ENCODE measurements at places on chromosomes 7 and 10. TPM values are rescaled to one million over a fixed set of nuclear protein-coding genes. Genes with fewer than 3 reads are reported as not detected.
A peak's percentile ranks its signal among the peaks of the same experiment; 100 is the strongest.

The GIMAP1 gene
- 14.1 TPM for total RNA-seq

DNA sequence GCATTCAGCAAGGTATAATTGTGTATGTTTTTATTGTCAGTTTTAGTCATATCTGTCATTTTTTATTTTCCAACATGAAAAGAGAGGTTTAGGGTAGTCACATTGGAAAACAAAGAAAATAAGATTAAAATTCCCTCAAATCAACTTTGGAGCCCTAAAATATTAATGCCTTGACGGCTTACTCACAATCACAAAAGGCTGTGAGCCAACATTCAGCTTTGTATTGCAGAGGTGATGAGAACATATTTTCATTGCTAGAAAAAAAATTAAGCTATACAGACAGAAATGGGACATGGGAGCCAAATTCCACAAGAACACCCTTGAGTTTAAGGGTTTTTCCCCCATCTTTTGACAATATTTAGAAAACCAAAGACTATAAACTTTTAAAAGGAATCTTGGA is 30.2 kb downstream of the CALD1 start:
- no peak for DNase-seq

GRCh38 chr7:104415700-104416099 is 87.3 kb downstream of the LHFPL3 start:
- DNase-seq: no peak

GRCh38 chr7:66173856-66174255 is 31.3 kb upstream of the TPST1 start:
- no peak for DNase-seq

GRCh38 chr7:37352974-37353948 is 95.4 kb downstream of the ELMO1 start:
- DNase-seq: peak; percentile 43

DNA sequence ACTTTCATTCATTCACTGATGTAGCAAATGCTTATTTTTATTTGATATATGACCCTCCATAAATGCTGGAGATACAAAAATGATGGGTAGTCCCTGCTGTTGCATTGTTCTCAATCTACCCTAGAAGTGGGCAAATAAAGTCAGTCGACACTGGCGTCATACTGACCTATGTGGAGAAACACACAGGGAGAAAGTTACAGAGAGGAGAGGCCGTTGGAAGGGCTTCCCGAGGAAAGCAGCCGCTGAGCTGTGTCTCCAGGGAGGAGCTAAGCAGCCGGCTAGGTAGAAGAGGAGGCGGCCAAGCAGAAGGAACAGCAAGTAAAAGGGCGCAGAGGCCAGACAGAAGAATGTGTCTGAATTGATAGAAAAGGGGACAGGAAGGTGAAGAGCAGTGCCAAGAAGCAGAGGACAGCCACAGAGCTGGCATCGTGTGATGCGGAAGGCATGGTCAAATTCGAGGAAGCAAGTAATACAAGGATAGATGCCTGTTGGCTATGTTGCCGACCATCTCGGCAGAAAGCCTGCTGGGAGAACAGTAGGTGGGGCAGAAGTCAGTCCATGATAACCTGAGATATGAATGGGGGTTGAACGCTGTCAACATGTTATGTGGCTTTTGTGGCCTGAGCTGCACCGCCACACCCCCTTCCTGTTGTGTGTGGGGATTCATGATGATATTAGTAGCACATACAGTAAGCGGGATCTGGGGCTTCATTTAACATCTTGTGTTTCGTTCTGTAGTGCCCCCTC is 25.9 kb downstream of the ST8SIA6 start:
- peak; percentile 51 for DNase-seq

DNA sequence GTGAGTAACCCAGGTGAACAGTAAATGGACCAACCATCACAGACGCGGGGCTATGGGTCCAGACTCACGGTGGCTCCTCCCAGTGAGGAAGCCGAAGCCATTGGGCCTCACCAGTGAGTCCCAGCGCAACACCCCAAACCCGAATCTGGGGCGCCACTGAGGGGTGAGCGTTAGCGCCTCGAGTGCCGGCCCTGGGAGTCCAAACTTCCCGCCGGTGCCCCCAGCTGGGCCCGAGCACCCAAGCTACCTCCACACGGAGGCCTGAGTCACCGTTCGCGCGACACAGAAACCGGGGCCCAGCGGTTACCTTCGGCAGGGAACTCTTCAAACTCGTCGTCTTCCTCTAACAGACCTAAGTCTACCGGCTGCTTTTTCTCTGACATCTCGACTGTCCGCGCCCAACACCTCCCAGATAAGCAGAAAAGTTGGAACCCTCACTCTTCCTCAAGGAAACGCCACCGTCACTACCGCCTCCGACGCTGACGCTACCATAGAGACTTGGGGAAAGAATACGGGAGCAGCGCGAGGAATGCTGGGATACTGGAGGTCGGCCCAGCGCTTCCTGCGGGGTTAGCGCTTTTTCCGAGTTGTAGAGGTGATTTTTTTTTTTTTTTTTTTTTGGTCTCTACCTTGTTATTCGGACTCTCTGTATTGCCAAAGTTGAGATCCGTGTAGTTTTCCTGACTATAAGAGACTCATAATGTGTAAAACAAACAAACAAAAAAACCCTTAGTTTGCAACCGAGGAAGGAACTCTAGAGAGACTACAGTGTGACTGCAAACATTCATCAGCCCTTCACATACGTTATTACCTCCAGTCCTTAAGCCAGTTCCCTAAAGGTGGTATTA is at the start of gene SEM1:
SEM1 (minus strand) TSS at position 466 of the 848 bp plus-strand sequence; CDS start at position 383, 83 bp downstream.
- DNase-seq: peak; percentile 28

GRCh38 chr7:111092406-111093236 is 1.7 kb downstream of the LRRN3 start:
- DNase-seq: no peak
